ENCODE measurements at places on chromosomes 1 and 21.
A peak's percentile ranks its signal among the peaks of the same experiment; 100 is the strongest.

DNA sequence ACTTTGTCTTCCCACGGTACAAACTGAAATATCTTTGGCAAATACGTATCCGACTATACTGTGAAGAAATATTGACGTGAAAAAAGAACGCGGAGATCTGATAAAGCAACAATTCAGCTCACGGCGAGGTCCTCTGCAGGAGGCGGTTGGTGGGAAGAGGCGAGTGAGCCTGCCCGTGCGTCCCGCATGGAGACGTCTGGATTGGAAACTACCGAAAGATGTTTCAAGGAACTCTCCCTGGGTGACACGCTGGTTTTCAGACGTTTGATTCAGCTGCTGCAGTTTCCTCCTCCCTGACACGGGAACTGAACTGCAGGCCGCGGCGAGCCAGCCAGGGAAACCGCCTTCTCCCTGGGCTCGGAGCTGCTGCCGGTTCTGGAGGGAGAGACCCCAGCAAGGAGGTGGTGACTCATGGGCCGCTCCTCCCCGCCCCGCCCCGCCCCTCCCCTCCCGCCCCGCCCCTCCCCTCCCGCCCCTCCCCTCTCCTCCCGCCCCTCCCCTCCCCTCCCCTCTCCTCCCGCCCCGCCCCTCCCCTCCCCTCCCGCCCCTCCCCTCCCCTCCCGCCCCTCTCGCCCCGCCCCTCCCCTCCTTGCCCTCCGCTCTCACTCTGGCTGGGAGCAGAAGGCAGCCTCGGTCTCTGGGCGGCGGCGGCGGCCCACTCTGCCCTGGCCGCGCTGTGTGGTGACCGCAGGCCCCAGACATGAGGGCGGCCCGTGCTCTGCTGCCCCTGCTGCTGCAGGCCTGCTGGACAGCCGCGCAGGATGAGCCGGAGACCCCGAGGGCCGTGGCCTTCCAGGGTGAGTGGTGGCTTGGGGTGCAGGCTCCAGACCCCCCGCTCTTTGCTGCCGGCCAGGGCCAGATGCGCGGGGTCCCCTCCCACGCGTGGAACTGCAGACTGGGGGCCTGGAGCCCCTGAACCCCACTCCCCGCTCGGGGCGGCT lies at the start of gene COL6A1:
TSS of gene COL6A1 (plus strand) at position 620 of the 941 bp plus-strand sequence. CDS start at position 701, 81 bp downstream.
- DNase-seq, result peak; percentile 26

- no peak for DNase-seq
Measured at GRCh38 chr1:113429461-113430153, 39.3 kb downstream of the MAGI3 start.

DNA sequence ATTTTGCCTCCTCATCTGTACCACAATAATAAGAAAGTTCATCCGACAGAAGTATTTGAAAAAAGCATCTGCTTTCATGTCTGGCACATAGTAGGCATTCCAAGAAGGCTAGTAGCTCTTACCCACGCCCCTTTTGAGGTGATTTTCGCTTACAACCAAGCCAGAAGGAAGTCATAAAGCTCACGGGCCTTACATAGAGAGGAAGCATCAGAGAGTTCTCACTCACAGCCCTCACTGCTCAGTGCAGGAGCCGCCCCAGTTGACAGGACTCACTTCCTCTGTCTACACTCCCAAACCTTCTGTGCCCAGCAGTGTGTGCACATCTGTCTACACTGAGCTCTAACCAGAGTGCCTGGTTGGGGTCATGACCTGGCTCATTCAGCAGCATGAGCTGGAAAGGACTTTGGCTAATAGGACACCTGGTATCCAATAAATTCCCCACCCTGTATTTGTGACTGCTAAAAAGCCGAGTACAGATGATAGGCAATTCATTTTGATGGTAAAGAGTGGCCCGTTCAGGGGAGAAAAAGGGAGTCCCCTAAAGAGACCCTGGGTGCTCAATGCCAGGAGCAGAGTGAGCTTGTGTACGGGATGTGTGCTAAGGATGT lies 36.8 kb upstream of the DUSP10 start:
- DNase-seq, result no peak

GRCh38 chr1:105626276-105626987 lies 1430.0 kb upstream of the PRMT6 start:
- DNase-seq, result no peak

- no peak for DNase-seq
Measured at GRCh38 chr1:110205156-110205555, 5.0 kb upstream of the KCNC4 start.
